T-helper 17 cell (primary cell): ENCODE measurements at places on chromosomes 6 and 20. TPM values are rescaled to one million over a fixed set of nuclear protein-coding genes. Genes with fewer than 3 reads are reported as not detected.

Gene GLP1R
- not detected for total RNA-seq

Gene SLC24A3
- total RNA-seq = 0.37 TPM

Gene ERVFRD-1
- not detected for total RNA-seq

Gene MAS1
- not detected for total RNA-seq

Gene NDUFAF4
- total RNA-seq = 26.8 TPM

Gene TULP1
- not detected for total RNA-seq

Gene NECAB3
- 10.2 TPM for total RNA-seq

Gene C6orf58
- not detected for total RNA-seq

Gene COX7A2
- 214 TPM for total RNA-seq

Gene SLC9A8
- total RNA-seq = 44.8 TPM

Gene ADGRB3
- not detected for total RNA-seq

Gene SYCP2L
- not detected for total RNA-seq

GRCh38 chr20:420166-420620 lies 12.1 kb downstream of the RBCK1 start:
- no peak for DNase-seq

DNA sequence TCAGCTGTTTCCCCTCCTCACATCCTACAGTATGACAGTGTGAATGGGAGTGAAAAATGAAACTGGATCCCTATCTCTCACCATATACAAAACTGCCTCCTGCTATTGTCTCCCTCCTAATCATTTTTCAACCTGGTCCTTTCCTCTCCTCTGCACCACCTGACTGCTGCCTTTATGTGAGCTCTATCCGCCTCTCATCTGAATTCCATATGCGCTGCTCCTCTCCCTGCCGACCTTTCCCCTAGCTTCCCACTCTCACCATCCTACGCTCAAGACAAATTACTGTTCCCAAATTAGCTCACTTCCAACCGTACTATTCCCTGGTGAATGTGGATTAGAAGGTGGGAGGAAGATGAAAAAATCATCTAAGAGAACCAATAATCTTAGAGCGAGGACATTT lies 148.4 kb upstream of the FBXL4 start:
- DNase-seq = no peak

DNA sequence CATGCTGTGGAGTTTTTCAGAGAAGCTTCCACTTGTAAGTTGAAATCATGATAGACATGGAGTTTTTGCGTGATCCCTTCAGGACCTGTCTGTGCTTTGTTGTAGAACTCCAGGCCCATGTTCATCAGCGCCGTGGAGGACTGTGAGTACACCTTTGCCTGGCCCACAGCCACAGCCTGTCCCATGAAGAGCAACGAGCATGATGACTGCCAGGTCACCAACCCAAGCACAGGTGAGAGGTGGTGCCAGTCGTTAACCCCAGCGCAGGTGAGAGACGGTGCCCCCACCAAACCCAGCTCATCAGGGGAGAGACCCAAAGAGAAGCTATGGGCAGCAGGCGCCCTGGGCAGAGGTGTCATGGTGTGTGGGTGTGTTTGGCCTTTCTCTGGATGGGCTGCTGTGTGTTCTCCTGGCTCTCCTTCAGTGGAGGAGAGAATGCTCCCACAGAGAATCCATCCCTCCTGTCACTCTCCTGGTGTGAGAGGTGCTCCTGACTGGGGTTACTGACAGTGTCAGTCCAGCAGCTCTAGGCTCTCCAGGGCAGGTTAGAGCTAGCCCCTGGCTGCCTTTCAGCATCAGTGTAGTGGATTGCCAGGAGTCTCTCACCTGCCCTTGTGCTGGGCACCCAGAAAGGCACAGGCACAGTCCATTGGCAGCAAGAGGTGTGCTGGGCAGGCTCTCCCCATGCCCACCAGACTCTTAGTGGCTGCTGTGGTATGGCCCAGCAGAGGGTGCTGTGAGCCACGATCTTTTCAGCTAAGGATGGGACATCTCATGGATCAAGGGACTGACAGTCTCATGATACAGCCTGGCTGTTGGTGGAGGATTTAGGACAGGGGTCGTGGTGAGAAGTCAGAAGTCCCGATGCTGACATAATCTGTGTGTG lies 49.6 kb upstream of the SLC22A1 start:
- DNase-seq = no peak

GRCh38 chr6:6169141-6169540 lies 151.3 kb downstream of the F13A1 start:
- DNase-seq = no peak

DNA sequence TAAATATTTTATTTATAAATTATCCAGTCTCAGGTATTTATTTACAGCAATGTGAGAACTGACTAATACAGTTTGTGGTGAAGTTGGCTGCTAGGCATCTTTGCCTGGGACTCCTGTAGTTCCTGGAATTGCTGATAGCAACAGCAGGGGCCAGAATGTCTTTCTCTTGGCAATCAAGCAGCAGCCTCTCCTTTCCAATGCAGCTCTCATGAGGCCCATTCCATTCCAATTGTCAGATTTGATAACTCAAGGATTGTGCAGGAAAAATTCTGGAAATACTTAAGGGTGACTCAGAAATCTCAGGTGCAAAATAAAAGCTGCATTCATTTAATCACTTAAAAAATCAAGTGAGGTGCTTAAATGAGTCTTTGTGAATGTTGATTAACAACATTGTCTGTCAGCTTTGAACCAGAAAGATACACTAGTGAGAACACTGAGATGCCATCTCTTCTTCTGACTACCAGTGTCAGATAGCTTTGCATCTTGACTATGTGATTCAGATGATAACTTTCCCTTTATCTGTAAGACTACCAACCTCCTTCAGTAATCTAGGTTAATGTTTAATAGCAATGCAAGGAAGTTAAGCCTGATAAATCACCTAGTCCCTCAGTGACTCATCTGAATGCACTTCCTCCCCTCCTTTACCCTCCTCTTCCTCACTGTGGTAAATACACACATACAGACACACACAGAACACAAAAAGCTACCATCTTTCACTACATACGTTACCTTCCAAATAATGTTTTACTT lies 32.1 kb upstream of the COL21A1 start:
- no peak for DNase-seq

- DNase-seq = no peak
These were observed 4.9 kb upstream of the APCDD1L start for GRCh38 chr20:58519940-58520712.

DNA sequence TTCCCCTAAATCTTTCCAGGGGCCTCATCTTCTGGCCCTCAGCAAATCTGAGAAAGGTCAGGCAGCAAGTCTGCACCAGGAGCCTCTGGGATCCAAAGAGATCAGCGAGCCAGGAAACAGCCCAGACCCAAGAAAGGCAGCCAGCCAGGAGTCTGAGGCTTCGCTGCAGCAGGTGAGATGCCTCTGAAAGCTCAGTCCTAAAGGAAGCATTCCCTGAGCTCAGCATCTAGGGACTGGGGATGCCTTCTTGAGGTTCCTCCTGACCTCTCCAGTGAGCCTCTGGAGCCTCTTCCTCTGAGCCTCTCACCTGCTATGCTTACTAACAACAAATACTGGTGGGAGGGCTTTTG lies 118.8 kb upstream of the MAFB start:
- DNase-seq = no peak

- DNase-seq = no peak
These were observed 771.4 kb upstream of the MMS22L start for GRCh38 chr6:98054453-98054852.

DNA sequence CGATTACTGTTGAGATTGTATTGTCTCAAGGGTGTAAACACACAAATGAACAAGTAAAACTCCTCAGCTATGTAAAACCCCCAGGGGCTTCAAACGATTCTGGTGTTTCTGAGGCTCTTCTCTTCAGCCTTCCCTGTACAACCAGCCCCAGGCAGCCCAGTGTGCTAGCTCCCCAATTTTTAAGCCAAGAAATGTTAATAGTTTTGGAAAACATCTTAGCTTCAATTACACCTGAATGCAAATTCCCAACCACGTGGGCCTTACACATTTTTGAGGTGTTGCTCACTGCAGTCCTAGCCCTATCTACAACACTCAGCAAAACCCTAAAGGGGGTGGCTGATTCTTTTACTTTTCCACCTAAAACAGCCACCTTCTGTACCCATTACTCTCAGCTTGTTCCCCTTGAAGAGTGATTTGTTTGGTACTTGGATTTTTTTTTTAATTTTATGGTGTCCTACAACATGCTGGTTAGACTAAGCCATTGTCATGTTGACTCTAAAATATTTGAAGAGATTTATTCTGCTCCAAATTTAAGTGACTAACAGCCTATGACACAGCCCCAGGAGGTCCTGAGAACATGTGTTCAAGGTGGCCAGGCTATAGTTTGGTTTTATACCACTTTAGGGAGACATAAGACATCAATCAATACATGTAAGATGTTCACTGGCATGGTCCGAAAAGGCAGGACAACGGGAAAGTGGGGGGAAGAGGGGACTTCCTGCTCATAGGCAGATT lies 48.7 kb downstream of the ADAT2 start:
- DNase-seq = no peak

DNA sequence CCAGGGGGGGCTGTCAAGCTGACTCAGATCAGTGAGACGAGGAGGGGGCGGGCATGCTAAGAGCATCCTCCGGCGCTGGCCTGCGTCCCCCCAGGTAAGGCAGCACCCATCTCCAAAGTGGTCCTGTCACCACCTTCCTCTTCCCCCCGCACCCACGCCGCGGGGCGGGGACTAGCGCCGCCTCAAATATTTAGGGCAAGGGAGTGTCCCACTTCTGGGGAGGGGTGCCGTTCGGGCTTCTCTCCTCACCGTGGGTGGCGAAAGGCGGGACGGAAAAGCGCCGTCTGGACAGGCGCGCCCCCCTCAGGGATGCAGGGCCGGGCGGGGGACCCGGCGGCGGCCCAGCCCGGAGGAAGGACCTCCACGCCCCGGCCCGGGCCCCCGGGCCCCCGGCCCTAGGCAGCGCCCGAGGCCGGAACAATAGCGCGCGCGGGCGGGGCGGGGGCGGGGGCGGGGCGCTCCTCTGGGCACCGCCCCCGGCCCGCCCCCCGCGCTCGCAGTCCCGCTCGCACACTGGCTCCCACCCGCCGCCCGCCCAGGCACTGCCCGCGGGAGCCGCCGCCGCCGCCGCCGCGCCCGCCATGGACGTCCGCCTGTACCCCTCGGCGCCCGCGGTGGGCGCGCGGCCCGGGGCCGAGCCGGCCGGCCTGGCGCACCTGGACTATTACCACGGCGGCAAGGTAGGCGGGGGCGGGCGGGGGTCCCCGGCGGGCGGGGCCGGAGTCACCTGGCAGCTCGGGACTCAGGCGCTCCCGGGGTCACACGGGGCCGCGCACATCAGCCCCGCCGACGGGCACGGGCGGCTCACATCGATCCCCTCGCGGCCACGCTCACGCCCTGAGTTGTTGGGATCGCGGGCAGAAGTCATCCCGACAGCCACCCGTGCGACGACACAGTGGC lies at the start of gene TOX2:
Gene TOX2 (plus strand): TSS at position 542 of the 900 bp plus-strand sequence. CDS start 40 bp downstream, at position 582.
- DNase-seq = peak; percentile 29

DNA sequence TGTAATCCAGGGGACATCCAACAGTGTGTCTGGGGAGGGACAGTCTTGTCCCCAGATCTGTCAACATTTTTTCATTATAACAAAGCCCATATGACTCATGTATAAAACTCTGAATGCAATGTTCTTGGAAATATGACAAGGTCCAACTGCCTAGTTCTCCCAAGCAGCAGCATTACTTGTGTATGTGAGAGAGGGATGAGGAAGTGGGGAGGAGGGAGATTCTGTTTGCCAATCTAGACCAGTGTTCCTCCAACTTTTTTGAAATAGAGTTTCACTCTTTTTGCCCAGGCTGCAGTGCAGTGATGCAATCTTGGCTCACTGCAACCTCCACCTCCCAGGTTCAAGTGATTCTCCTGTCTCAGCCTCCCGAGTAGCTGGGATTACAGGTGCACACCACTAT lies 394.8 kb downstream of the DHX35 start:
- DNase-seq = no peak

DNA sequence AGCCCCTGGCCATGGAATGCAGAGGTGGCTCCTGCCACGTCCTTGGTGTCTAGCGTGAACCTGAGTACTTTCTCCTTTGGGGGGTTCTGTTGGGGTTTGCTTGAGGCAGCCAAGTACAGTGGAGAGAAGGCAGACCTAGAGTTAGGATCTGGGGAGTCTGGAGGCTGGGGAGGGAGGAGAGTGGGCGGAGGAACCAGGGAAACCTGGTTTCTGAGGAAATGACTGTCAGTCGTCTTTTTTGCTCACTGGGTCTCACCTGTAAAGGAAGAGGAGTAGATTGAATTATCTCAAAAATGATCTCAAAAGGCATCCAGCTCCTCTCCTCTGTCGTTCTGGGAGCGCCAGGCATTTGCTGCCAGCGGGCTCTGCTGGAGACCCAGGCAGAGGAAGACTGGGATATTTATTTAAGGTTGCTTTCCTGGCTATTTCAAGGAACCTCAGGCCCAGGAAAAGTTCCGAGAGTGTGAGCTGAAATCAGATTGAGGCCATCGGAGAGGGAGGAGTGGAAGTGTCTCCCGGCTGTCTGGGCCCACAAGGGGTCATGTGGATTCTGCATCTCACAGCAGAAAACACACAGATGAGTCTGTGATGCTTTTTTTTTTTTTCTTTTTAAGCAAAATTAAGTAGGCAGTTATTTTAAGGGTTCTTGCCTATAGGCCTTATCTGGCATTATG lies 16.1 kb downstream of the EPB41L1 start:
- no peak for DNase-seq

DNA sequence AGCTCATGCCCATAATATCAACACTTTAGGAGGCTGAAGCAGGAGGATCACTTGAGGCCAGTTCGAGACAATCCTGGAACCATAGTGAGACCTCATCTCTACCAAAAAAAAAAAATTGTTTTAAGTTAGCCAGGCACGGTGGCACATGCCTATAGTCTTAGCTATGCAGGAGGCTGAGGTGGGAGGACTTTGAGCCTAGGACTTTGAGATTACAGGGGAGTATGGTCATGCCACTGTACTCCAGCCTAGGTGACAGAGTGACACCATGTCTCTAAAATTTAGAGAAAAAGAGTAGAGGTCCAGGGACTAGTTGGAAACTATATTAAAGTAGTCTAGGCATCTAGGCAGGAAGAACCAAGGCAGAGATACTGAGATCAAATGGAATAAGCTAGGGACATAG lies 121.6 kb downstream of the SLC16A10 start:
- no peak for DNase-seq

DNA sequence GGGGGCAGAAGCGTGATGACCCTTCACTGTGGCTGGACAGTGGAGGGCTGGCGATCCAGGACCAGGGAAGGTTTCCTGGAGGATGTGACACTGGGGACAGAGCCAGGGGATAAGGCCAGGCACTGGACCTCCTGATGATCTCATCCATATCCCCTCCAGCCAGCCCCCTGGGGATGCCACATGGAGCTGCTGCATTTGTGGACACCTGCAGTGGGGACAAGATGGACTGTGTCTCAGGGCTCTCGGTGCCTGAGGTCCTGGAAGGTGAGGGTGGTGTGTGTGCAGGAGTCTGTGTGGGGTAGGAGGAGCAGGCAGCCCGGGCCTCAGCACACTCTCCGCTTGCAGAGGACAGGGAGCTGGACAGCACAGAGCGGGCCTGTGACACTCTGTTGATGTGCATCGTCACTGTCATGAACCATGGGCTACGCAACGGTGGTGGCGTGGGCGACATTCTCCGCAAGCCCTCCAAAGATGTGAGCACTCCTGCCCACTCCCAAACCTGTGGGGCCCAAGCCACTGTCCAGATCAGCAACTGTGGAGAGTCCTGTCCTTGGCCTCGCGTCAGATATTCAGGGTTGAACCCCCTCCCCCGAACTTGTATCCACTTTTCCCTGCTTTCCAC lies 19.9 kb downstream of the UQCC2 start:
- no peak for DNase-seq

GRCh38 chr6:158803733-158804143 lies 15.4 kb downstream of the EZR start:
- DNase-seq = no peak
